Bronchial epithelial cell (primary cell): ENCODE measurements at places on chromosomes 2 and 18.

GRCh38 chr2:56191617-56192016 is 7.8 kb downstream of the CCDC85A start:
- DNase-seq = peak; percentile 49

DNA sequence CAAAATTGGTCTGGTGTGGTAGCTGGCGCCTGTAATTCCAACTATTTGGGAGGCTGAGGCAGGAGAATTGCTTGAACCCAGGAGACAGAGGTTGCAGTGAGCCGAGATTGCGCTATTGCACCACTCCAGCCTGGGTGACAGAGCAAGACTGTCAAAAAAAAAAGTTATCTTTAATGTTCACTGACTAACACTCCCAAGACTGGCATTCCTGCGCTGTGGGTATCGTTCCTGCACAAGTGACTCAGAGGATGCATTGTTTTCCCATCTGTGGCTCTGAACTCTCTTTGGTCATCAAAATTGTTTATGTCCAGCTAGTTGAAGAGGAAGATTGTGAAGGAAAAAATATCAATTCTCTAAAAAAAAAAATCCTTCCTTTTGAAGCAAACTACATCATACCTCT is 539.0 kb downstream of the SOX11 start:
- no peak for DNase-seq

DNA sequence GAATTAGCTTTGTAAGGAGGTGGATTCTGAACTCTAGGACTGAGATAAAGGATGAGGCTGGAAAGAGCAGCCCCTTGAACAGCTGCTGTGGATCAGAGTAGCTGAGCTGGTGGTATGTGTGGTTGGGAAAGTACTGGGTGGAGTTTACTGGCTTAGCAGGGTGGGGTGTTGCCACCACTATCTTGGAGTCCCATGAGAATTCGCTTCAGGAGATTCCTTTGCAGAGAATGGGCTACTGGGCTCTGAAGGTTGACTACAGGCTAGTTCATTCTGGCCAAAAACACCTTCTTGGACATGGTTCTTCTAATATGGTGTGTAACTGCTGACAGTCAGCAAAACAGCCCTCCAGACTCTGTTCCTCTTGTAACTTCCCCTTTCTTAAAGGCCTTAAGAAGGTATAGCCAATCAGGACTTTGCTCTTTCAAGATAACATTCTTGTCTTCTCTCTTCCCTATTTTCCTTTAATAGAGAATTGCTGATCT is 52.7 kb downstream of the TET3 start:
- no peak for DNase-seq

DNA sequence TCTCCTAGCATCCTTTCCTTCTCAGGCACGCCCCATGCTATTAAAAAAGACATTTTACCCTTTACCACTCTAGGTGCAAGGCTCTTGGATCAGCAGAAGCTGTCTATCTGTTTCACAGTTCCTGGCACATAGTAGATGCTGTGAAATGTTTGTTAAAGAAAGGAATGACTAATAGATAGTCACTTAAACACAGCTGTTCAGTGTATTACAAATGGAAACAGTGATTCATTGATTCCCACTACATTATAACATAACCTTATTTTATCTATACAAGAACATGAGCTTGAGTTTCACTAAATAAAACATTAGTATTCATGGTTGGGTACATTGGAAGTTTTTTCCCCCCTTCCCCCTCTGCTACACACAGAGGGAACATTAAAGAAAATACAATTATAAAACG is 142.1 kb downstream of the ASXL3 start:
- peak; percentile 93 for DNase-seq

- DNase-seq = peak; percentile 37
Measured at GRCh38 chr2:58664523-58665151, 423.5 kb upstream of the FANCL start.

DNA sequence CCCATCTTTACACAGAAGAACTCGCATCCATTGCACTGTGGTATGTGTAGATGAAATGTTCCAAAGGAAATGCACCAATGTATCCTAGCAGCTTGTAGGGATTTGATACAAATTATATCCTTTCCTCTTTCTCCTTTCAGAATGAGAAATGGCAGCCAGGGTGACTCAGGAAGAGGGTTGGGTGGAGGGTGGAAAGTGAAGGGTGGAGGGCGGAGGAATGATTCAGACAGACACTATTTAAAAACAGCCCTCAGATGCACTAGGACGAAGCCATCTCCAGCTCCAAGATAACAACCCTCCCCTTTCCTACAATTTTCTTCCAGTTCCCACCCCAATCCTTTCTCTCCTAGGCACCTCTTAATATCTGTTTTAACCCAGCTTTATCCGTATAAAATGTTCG is 96.2 kb upstream of the STK39 start:
- DNase-seq = peak; percentile 62
